ENCODE measurements at places on chromosomes 1 and 21. TPM values are rescaled to one million over a fixed set of nuclear protein-coding genes. Genes with fewer than 3 reads are reported as not detected.

The GJA9 gene
- total RNA-seq, result not detected

The DNAJC28 gene
- 0.23 TPM for total RNA-seq

The TRIM67 gene
- not detected for total RNA-seq

The MMP23B gene
- 0.82 TPM for total RNA-seq

The S100A9 gene
- total RNA-seq, result not detected

The EXTL1 gene
- not detected for total RNA-seq

The SPATA1 gene
- 1.0 TPM for total RNA-seq

The PRDM16 gene
- total RNA-seq, result not detected

The BMP8B gene
- total RNA-seq, result 0.52 TPM

The PLPP3 gene
- total RNA-seq, result not detected

The DMBX1 gene
- 0.05 TPM for total RNA-seq

The ACTL8 gene
- total RNA-seq, result not detected

The TTLL10 gene
- total RNA-seq, result 0.89 TPM

The NCF2 gene
- 22.9 TPM for total RNA-seq

The LRRC71 gene
- total RNA-seq, result not detected

The TNNT2 gene
- total RNA-seq, result not detected

The CA14 gene
- not detected for total RNA-seq

The YOD1 gene
- total RNA-seq, result 7.5 TPM

The PCP4 gene
- total RNA-seq, result not detected

The SLC9C2 gene
- total RNA-seq, result not detected

The ETV3L gene
- not detected for total RNA-seq

The CFHR1 gene
- total RNA-seq, result not detected

The DISC1 gene
- 10.5 TPM for total RNA-seq

The CD84 gene
- 40.8 TPM for total RNA-seq

The OR2M3 gene
- total RNA-seq, result not detected

The PGLYRP4 gene
- total RNA-seq, result not detected

The DAB1 gene
- total RNA-seq, result 3.5 TPM

The GCSAML gene
- total RNA-seq, result 0.16 TPM

The RNF223 gene
- not detected for total RNA-seq

The TTLL7 gene
- total RNA-seq, result 4.0 TPM

All from T-helper 2 cell treated with Interferon-gamma antibody and Interleukin-4, amounts not matched to agents 100 ng/mL and 5 ng/mL, for 36 hours (primary cell).